ENCODE measurements at places on chromosomes 12 and 14. TPM values are rescaled to one million over a fixed set of nuclear protein-coding genes. Genes with fewer than 3 reads are reported as not detected.

Gene NOVA1
- 5.1 TPM for polyA plus RNA-seq

- no peak for DNase-seq
These were observed 211.8 kb downstream of the LRRK2 start for GRCh38 chr12:40436564-40436963.

- no peak for DNase-seq
These were observed 495 bp downstream of the ADIPOR2 start for GRCh38 chr12:1691123-1692007.

DNA sequence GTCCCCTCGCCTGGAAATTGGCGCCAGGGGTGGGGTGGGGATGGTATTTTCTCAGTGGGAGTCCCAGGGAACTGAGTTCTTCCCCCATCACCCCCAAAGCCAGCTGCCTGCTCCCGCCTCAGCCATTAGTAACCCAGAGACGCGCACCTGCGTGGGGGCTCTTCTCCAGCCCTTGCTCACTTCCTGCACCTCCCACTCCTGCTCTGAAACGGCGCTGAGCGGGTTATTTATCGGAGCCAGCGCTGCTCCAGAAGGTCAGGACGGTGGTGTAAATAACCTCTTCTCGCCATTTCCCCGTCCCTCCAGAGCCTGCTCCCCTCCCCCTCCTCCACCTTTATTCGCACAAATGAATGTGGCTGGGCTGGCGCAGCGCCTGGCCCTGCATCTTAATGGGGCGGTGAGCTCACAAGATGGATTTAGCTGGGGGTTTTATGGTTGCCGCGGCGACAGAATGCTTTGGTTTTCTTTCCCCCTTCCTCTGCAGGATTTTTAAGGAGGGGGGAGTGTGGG is 12.2 kb downstream of the GPR84 start:
- DNase-seq: no peak

DNA sequence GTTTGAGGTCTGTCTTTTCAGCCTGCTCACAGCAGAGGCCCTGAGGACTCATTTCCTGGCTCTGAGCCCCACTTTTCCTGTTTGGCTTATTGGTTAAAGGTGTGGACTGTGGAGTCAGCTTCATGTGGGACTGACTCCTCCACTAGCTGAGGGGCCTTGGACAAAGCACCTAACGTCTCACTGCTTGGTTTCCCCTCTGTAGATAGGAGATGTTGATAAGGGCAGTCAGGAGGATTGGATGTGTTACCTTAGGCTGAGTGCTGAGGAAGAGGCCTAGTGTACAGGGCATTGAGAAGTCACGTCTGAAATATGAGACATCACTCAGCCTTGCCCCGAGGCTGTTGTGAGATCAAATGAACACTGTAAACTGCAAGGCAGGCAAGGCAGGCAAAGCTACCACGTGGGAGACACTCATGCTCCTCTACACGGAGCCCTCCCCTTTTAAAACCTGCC is 27.1 kb upstream of the TCL1A start:
- no peak for DNase-seq

DNA sequence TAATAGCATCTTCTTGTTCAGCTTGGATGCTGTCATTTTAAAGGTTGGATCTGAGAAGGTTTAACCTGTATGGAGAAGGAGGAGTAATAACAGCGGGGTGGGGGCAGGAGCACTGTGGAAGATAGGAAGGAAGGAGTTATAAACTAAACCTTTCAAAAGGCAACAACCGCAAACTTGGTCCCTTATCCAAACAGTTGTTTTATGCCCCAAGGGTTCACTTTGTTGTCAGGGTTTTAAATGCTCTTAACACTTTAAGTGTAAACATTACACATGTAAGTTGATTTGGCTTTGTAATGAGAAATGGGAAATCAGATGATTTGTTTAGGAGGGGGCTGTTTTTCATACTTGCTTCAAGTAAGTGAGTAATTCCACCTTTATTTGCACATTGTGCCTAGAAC is 3.0 kb downstream of the NPAS3 start:
- no peak for DNase-seq

GRCh38 chr14:25411781-25412757 is 362.1 kb upstream of the STXBP6 start:
- DNase-seq: peak; percentile 5

DNA sequence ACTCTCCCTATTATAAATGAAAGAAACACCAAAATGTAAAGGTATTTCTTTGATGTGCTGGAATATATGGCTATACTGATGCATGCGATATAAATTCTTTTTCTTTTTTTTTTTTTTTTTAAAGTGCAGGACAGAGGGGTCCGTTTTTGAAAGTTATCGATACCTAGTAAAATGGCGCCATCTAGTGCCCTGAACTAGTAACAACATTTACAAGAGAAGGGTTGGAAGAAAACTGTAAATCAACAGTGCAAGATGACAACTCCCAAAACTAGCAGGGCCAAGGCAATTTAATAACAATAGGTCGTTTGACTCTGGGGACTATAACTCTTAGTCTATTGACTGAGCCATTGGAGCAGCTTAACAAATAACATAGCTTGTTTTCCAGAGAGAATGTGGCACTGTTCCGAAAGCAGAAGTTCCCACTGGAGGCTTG is 137.7 kb downstream of the SPTSSA start:
- DNase-seq: peak; percentile 40
